ENCODE measurements at places on chromosomes 1 and 21.
A peak's percentile ranks its signal among the peaks of the same experiment; 100 is the strongest.

- DNase-seq: no peak
Measured at GRCh38 chr1:26280333-26281042, 602 bp downstream of the SH3BGRL3 start.

GRCh38 chr1:113981962-113982931 lies 3.0 kb downstream of the OLFML3 start:
- DNase-seq: peak; percentile 88

DNA sequence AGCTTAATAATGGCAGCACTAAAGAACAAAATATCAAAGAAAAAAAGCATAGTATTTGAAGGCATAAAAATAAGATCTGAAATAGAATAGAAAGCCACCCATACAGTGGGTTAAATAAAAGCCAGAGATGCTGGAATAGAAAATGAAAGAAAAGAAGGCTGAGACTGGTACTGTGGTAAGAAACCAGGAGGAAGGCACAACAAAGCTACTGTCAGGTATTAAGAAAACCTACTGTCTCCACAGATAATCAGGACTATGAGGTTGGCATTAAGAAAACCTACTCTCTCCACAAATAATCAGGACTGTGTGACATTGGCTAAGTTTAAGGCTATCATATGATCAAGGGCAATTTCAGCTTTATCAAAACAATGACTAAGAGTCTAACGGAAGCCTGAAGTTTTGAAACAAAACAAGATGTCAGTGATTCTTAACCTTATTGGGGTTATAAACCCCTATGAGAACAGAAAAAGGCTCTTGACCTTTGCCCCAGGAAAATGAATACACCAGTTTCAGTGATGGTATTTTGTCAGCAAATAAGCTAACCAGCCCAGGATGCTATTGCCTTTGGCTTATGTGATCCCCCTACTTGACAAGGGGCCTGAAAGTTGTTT lies 24.4 kb downstream of the MCOLN2 start:
- no peak for DNase-seq

- DNase-seq: no peak
Measured at GRCh38 chr1:1352786-1353388, 3.7 kb upstream of the DVL1 start.

DNA sequence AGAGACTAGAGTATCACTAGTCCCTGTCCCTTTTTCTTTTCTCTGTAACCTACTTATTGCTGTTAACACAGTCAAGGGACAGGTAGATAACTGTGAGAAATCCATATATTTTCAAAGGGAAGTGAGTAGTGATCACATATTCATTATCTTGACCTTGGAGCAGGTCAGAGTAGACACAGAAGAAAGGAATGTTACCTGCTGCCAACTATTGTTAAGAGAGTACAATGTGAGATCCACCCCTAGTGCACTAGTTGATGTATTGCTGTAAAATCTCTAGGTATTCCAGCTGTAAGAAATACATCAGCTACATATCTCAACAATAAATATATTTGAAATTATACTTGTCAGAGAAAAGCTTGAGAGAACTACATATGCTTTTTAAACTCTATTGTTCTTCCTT lies 68.7 kb upstream of the ADGRL2 start:
- no peak for DNase-seq

DNA sequence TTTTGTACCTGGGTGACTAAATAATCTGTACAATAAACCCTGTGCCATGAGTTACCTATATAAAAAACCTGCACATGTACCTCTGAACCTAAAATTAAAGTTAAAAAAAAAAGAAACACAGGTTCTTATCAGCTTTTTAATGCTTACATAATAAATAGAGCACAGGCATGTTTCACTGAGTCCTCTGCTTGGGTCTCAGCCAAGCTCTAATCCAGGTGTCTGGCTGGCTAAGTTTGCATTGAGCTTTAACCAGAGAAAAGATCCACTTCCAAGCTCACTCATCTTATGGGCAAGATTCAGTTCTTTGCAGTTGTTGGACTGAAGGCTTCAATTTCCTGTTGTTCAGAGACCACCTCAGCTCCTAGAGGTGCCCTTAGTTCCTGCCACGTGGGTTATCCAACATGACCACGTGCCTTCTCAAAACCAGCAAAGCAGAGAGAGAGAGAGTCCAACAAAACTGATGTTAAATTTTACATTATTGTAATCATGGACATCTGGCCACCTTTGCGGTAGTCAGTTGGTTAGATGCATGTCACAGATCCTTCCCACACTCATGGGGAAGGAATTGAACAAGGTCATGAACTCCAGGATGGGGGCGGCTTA lies 68.2 kb upstream of the TMPRSS2 start:
- no peak for DNase-seq

DNA sequence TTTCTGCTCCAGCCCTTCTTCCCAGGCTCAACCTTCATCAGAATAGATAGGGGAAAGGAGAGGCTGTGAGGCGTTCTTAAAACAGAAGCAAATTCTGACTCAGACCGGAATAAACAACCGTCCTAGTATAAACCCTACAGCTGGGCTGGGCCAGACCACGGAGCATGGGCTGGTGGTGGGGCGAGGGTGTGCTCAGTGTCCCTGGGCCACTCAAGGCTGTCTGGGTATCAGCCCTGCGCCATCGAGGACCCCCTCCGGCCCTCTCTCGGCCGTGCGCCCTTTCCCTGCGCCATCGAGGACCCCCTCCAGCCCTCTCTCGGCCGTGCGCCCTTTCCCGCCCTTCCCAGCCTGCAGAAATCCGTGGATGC lies 36.0 kb downstream of the CAPN2 start:
- DNase-seq: no peak

GRCh38 chr1:106249365-106249764 lies 807.1 kb upstream of the PRMT6 start:
- DNase-seq: no peak

DNA sequence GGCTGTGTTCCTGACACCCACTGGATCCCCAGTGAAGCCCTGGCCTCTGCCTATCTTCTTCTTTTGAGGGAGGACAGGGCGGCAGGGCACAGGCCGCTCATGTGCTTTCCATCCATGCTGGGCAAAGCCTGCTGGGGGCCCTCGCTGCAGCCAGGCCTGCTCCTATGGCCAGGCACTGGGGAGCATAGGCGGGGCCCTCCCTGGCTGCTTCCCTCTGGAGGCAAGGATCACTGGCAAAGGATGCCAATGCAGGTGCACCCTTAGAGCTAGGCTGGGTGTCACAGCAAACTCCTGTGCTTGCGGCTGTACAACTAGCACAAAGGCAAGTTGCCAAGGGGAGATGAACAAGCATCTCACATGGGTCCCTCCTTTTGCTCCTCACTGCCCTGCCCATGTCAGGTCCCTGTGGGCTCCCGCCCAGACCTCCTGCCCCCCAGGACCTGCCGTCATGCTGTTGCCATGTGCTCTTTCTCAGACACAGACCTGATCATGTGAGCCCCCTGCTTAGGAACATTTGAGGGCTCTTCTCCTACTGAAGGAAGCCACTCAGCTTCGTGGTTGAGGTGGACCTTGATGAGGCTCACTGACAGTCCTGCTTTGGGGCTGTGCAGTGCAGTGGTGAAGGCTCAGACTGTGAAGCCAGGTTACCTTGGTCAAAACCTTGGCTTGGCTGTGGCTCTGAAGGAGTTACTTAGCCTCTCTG lies 393.6 kb downstream of the PTPRU start:
- DNase-seq: no peak

- DNase-seq: no peak
Measured at GRCh38 chr1:228783418-228784040, 48.2 kb downstream of the RHOU start.

- no peak for DNase-seq
Measured at GRCh38 chr21:32336711-32337110, 38.1 kb downstream of the MRAP start.

GRCh38 chr1:236957235-236957634 lies 47.0 kb downstream of the MT1HL1 start:
- no peak for DNase-seq

- no peak for DNase-seq
Measured at GRCh38 chr1:223792046-223792445, 53.7 kb downstream of the TP53BP2 start.

DNA sequence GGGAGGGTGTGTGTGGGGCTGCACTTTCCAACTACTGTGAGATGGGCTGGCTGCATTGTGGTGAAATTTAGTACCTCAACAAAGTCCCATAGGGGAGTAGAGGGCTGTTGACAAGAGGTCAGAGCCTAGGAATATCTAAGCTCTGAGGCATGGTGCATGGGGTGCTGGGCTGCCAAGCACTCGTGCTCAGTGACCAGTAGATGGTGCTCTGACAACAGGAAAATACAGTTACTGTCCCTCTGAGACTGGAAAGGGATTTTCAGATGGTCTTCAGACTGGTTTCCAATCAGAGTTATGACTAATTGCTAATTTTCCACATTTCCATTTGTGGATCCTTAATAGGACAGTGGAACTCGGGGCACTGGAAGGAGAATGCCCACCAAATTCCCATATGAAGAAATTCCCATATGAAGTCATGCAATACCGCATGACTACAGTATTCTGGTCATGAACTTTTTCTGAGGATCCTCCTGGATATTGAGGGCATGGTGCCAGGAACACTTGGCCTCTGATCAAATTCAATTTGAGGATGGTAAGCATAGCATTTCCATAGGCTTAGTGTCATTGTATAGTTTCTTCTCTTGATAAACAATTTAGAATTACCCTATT lies 4.1 kb upstream of the CACNA1E start:
- peak; percentile 29 for DNase-seq

GRCh38 chr1:223353939-223354338 lies 10.0 kb downstream of the SUSD4 start:
- DNase-seq: no peak

DNA sequence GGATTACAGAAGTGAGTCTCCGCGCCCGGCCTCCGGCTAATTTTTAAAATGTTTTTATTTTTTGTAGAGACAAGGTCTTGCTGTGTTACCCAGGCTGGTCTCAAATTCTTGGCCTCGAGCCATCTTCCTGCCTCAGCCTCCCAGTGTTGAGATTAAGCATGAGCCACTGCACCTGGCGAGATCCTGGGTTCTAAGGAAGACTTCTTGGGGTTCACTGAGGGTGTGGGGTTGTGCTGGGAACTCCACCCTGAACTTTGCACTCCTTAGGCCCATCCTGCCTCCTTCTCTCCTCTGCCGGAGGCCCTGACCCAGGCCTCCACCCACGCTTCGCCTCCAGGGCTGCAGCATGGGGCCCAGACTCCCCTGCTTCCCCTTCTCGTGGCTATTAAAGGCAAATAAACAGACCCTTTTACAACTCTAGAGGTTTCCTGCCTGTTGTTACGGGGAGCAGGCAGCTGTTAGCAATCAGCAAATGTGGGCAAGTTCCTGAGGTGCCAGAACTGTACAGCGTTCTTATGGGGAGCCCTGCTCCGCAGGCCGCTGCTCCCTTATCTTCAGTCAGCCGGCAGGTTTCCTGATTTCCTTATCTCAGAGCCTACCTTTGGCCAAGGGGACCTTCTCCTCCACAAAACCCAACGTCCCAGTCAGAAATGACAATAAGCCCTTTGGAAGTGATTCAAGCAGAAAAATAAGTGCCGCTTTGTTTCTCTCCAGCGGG lies 41.0 kb upstream of the LIN9 start:
- DNase-seq: no peak

- peak; percentile 58 for DNase-seq
Measured at GRCh38 chr1:79657951-79658658, 651.6 kb upstream of the ADGRL4 start.

DNA sequence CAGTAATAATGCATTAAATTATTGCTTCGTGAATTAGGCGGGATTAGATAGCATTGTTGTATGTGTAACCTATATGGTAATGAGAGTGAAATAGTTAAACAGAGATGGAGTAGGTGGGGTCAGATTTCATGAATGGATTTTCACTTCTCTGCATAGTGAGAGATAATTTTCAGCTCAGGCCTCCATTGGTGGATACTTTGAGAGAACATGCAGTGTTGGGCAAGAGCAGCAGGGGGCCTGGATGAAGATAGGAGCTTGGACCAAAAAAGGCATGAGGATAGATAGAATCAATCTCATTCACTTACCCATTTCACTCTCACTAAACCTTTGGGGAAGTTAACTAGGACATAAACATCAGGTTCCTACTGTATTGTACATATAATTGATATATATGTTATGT lies 39.5 kb upstream of the C1orf87 start:
- no peak for DNase-seq

DNA sequence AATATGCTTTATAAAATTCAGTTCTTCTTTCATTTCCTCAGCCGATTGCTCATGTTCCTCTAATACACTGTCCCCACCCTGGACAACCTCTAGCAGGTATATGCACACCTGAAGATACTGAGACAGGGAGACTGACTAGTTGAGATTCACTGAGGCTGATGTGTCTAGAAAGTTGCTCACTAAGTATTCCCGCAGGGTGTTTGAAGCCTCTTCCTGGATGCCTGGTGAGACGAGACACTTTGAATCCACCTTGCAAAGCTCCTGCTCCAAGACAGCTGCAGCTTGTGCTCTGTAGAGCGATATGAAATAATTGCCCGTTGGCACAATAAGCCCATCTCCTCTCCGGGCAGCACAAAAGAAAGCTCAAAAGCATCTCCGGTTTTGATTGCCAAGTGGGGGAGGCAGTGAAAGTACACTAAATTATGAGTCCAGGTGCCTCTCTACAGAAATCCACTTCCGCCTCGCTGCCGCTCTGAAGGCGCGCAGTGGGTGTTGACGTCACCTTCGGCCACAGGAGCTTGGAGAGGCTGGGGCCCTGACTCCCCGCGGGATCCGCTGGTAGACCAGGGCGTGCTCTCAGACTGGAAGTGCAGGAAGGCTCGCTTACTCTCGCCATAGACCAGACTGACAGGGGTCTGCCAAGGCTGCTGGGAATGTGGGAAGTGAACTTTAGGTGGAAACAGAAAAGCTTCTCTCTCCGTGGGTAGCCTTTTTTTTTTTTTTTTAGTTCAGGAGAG lies 46.3 kb downstream of the GPA33 start:
- no peak for DNase-seq

DNA sequence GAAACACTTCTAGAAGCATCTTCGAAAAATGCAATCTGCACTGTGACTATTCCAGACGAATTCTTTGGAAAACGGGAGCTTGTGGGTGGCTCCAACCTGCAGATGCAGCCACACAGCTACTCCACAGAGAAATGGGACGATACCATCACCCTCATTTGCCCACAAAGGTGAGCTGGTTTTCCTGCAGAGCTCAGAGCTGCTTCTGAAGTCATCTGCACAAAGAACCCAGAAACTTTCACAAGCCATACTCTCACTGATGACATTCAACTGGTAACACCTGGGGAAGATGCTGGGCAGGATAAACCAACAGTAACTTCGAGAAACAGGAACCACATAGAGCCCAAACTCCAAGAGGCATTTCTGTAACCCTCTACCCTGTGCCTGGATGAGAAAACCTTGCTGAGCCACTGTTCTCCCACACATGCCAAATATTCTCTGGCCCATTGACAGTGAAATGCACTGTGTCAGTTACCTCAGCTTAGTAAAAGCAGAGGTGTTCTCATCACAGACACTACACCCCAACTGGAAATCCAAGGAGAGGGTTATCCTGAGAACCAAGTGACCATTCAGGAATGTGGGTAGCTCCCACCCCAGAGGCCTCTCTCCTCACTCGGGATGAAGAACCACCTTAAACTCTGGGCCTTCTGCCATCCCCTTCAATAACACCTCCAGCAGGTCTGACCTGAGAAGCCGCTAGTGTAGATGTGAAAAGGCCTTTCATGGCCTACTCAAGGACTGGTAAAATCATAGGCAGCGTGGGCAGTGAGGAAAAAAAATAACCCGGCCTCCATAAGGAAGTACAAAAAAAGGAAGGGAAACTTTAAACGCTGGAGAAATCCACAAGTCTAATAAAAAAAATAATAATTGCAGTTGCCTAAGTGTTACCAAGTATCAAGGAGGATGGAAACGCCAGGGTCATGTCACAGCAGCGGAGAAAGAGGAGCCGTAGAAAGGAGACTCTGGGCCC lies 56.7 kb downstream of the HSF2BP start:
- DNase-seq: no peak

- DNase-seq: peak; percentile 37
Measured at GRCh38 chr21:44299458-44300261, at the start of gene PFKL. TSS of gene PFKL (plus strand) at chr21:44300053. CDS start at chr21:44300106, 53 bp downstream.

- DNase-seq: no peak
Measured at GRCh38 chr1:239389703-239390102, 3.3 kb downstream of the CHRM3 start.

All from skin of body (tissue), 3 donors.